Activated CD4-positive, alpha-beta T cell treated with anti-CD3 and anti-CD28 coated beads, Interleukin-2, amount 50 U/mL, for 4 hours (primary cell): ENCODE measurements at places on chromosomes 3 and 15.

DNA sequence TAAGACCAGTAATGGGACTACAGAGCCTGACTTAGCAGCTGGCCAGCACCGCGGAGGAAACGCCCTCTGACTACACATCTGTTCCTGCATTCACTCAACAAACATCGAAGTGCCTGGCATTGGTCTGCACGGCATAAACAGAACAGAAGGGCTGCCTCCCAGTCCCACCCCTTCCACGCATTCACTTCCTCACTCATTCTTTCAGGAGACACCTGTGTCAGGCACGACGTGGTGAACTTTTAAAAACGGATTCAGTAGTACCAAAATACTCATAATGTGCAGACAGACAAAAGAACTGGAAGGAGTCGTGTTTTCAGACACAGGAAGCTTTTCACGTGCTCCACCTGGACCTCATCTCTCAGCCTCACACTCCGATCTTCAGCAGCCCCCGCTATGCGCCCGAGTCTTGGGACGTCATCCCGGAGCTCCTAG is 123.3 kb downstream of the XXYLT1 start:
- no peak for DNase-seq

- no peak for DNase-seq
These were observed 115.9 kb upstream of the PRR20G start for GRCh38 chr3:127403795-127404194.

DNA sequence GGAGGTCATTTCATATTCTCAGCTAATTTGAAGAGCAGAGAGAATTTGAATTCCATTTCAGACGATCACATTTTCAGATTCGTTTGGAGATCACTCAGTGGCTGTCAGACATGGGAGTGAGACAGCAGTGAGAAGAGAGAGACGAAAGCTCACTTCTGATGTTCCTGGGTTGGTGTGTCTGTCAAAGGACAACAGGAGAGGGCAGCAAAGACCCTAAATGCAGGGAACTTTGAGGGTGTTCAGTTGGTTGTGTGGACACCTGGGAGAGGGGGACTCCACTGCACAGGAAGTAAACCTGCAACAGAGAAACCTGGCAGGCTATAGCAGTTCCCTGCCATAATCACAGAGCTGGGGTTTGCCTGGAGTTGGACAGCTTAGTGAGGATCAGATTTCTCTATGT is 675.1 kb downstream of the SQOR start:
- no peak for DNase-seq

DNA sequence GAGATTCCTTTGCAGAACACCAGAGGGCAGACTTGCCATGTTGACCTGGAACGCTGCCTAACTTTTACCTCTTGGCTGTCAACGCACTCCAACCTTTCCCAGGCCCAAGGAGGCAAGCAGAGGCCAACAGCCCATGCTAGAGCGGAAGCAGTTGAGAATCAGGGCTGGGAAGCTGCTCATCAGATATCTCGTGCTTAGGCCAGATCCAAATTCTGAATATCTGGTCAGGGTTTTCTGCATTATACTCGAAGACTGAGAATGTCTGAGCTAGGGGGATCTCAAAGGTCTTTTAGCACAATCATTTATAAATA is 2.5 kb downstream of the XIRP1 start:
- DNase-seq, result peak; percentile 54

- no peak for DNase-seq
These were observed 57.2 kb upstream of the TIPARP start for GRCh38 chr3:156617145-156617544.

- no peak for DNase-seq
These were observed 268.7 kb downstream of the XXYLT1 start for GRCh38 chr3:195001961-195002861.
